Pancreas (tissue), 10 donors: ENCODE measurements at places on chromosomes 11 and 22.

DNA sequence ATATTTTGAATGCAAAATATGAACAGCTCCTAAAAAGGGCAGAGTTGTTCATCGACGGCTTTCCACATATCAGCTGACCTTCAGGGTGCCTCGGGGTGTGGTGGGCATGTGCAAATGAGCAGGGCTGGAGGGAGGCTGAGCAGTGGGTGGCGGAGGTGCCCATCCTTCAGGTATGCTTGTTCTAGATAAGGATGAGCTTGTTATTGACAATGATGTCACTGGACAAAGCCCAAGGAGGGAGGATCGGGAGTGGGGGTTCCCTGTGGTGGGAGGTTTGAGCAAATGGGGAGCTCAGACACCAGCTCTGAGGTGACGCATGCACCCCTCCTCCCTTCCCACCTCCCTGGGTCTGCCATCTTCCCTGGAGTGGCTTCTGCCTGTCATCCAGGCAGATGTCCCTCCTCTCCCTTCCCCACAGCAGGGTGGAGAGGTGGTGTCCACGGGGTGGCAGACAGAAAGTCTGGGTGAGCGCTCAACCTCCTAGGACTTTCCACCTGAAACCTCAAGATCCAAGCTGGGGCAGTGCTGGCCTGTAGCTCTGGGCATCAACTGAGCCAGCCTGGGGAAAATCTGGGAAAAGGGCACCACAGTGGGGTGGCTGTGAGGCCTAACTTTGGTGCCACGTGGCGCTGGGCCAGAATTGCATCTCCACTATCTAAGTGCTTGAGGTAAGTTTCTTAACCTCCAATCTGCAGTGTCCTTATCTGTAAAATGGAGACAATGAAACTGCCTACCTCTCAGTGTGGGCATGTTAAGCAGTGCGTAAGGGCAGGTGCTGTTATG is 106.3 kb upstream of the THY1 start:
- no peak for DNase-seq

DNA sequence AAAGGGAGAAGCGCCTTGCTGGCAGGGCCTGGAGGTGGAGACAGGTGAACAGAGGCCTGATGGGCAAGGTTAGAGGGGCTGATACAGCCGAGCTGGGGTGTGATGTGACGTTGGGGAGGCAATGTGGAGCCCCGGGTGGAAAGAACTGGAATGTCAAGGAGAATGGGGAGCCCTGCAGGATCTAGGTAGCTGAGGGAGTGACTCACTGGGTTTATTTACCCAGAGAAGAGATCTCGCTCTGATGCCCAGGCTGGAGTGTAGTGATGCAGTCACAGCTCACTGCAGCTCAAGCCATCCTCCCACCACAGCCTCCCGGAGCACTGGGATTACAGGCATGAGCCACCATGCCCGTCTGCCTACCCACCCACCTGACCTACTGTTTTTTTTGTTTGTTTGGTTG is 1.9 kb upstream of the CYB5R3 start:
- no peak for DNase-seq

DNA sequence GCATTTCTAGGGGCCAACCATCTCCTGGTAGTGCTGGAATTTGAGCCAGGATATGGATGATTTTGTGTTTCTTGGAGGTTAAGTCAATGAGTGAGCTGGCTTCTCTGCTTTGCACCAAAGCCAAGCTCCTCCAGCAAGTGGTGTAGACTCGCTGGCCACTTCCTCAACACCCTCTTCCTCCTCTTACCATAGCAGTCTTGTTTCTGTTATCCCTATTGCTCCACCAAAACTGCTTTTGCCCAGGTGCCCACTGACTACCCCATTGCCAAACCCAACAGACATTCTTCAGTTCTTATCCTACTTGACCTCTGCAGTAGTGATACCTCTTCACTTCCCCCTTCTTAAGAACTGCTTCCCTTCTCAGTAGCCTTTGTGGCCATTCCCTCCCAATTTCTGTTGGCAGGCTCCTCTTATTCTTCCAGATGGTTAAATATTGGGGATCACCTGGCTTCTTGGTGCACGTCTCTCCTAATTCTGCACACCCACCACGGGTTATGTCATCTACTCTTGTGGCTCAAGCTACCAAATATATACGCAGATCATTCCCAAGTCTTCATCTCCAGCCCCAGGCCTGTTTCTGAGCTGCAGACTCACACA is 7.0 kb upstream of the PRG2 start:
- no peak for DNase-seq

DNA sequence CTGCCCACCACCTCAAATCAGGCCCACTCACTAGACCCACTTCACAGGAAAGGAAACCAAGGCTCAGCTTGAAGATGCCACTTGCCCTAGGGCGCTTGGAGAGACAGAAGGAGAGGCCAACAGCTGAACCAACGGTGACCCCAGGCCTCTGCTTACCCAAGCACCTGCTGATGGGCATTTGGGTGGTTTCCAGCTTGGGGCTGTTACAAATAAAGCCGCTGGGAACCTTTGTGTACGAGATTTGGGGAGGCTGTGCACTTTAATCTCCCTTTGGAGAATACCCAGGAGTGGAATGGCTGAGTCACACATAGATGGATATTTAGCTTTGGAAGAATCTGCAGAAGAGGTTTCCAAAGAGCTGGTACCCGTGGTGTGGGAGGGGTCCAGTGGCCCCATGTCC is 50.9 kb upstream of the LINC01488 start:
- no peak for DNase-seq
